ENCODE measurements at places on chromosomes 3 and 15. TPM values are rescaled to one million over a fixed set of nuclear protein-coding genes. Genes with fewer than 3 reads are reported as not detected.

- H3K27ac ChIP-seq: no peak overlapping the region
- no peaks in the 10 kb centered on the region for H3K27me3 ChIP-seq
- no peaks in the 10 kb centered on the region for H3K4me1 ChIP-seq
- H3K4me3 ChIP-seq: no peak overlapping the region
- H3K36me3 ChIP-seq: no peaks in the 10 kb centered on the region
- DNase-seq: no peak
Measured at GRCh38 chr3:118785415-118785814, 249.2 kb downstream of the IGSF11 start.

DNA sequence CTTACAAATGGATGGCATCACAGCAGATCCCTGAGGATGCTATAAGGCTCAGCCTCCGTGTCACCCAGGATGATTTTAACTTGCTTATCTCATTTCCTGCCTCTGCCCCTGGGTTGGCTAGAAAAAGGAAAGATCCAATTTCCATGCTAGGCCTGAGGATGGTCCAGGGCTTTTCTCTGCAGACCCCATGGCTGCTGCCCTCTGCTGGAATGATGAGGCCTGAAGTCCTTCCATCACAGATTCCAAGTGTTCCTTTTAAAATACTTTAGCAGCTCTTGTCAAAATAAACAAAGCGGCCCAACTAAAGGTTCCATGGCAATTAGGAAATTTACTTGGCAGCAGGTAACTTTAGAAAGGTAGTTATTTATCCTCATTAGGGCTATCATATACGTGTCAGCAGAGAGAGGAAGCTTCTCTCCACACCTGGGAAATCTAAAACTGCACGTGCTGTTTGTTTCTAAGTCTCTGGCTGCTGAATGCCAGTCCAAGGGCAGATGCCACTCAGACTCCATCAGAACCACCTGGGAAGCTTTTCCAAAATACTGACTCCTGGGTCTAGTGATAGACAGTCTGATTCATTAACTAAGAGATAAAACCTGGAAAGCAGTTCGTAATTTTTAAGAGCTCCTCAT lies 401.9 kb upstream of the IL12A start:
- no peak for DNase-seq
- no peaks in the 10 kb centered on the region for H3K27me3 ChIP-seq
- no peak overlapping the region for H3K27ac ChIP-seq
- no peaks in the 10 kb centered on the region for H3K36me3 ChIP-seq
- no peaks in the 10 kb centered on the region for H3K4me1 ChIP-seq

- no peak for DNase-seq
- no peak overlapping the region for H3K4me3 ChIP-seq
- H3K36me3 ChIP-seq: no peaks in the 10 kb centered on the region
- H3K27ac ChIP-seq: no peak overlapping the region
Measured at GRCh38 chr3:2212206-2212605, 113.5 kb downstream of the CNTN4 start.

DNA sequence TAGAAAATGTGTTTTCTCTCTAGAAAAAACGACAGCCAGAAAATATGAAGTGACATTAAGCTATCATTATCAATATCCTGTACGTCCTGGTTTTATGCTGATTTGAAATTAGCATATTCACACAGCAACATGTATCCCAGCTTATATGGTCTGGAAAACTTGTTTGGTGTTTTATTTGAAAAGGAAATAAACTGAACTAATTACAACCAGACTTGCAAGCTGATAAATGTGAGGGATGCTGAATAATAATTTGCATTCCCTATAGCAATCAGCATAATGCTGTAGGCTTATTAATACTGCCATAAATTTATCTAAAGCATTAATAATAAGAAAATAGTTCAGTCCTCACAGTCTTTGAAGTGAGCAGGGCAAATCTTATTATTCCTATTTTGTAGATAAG lies 336.9 kb upstream of the UMPS start:
- no peak for DNase-seq
- no peaks in the 10 kb centered on the region for H3K4me1 ChIP-seq
- H3K27ac ChIP-seq: no peak overlapping the region

DNA sequence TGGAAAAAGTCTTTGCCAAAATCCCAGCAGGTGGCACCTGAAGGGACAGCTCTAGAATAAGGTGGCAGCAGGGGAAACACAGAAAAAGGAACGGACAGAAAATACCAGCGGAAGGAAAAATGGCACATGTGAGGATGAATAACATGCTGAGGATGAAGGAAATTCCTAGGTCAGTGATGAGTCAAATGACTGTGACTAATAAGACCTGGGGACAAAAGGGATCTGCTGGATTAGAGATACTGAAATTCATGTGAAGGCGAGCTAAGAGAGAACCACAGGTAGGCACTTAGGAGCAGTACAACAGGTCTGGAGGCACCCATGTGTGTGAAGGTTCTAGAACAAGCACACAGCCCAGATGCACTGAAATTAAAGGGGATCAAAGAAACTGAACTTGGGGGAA lies 482.5 kb downstream of the FOXP1 start:
- no peak overlapping the region for H3K27ac ChIP-seq
- no peak for DNase-seq
- H3K36me3 ChIP-seq: peaks cover 12% of the 10 kb centered on the region

GRCh38 chr3:154112146-154112852 lies 8.9 kb upstream of the ARHGEF26 start:
- no peak overlapping the region for H3K4me3 ChIP-seq
- H3K4me1 ChIP-seq: no peaks in the 10 kb centered on the region
- H3K36me3 ChIP-seq: no peaks in the 10 kb centered on the region
- DNase-seq: no peak

GRCh38 chr3:16316847-16317560 lies 52.0 kb downstream of the OXNAD1 start:
- peaks cover 52% of the 10 kb centered on the region for H3K4me1 ChIP-seq
- no peak overlapping the region for H3K27ac ChIP-seq
- no peaks in the 10 kb centered on the region for H3K27me3 ChIP-seq
- no peak for DNase-seq
- no peak overlapping the region for H3K4me3 ChIP-seq

- no peak for DNase-seq
- H3K4me1 ChIP-seq: peaks cover 8% of the 10 kb centered on the region
- no peak overlapping the region for H3K4me3 ChIP-seq
Measured at GRCh38 chr3:179794355-179794754, 141.5 kb downstream of the USP13 start.

Gene CLSTN2
- 0.61 TPM for total RNA-seq

Gene KBTBD13
- under 0.01 TPM for total RNA-seq

Gene SPG21
- 44.4 TPM for total RNA-seq

Gene MAP1A
- 12.7 TPM for total RNA-seq

Gene UQCC5
- 15.5 TPM for total RNA-seq

Gene C3orf80
- 0.05 TPM for total RNA-seq
